ENCODE measurements at places on chromosomes 12 and 14.

GRCh38 chr12:46830731-46831334 lies 5.0 kb upstream of the SLC38A4 start:
- no peak for DNase-seq

- DNase-seq, result no peak
These were observed 226.4 kb downstream of the NAV3 start for GRCh38 chr12:78057075-78057474.

DNA sequence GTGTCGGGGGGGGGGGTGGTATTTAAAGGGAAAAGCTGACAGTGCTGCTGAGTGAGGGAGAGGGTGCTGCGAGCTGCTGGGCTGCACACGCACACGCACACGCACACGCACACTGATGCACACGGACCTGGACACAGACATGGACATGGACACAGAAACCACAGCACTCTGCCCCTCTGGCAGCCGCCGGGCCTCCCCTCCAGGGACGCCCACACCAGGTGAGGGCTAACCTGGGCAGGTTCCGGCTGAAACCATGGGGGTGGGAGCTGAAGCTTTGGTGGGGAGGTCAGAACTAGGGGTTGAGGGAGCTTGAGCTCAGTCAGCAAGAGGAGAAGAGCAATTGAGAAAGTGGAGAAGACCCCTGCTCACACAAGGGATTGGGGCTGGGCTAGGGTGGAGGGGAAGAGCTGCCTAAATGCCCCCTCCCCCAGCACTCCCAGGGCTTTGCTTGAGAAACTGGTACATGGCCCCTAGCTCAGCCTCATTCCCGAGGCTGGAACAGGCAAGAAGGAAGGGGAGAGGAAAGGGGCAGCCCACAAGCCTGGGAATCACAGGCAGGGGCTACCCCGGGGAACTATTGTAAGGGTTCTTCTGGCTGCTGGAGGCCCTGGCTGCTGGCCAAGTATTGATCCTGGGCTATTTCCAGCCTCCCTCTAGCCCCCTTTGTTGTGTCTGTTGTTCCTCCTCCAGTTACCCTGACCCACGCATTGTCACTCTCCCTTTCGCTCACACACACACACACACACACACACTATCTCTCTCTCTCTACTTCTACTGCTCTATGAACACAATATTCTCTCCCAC lies at the start of gene REM2:
REM2 (plus strand) TSS at position 50 of the 804 bp plus-strand sequence; CDS start at position 116, 66 bp downstream.
- DNase-seq, result no peak

- no peak for DNase-seq
These were observed 22.3 kb upstream of the SSPN start for GRCh38 chr12:26172946-26173552.

GRCh38 chr12:96321941-96322340 lies 78.3 kb downstream of the CDK17 start:
- DNase-seq, result no peak

DNA sequence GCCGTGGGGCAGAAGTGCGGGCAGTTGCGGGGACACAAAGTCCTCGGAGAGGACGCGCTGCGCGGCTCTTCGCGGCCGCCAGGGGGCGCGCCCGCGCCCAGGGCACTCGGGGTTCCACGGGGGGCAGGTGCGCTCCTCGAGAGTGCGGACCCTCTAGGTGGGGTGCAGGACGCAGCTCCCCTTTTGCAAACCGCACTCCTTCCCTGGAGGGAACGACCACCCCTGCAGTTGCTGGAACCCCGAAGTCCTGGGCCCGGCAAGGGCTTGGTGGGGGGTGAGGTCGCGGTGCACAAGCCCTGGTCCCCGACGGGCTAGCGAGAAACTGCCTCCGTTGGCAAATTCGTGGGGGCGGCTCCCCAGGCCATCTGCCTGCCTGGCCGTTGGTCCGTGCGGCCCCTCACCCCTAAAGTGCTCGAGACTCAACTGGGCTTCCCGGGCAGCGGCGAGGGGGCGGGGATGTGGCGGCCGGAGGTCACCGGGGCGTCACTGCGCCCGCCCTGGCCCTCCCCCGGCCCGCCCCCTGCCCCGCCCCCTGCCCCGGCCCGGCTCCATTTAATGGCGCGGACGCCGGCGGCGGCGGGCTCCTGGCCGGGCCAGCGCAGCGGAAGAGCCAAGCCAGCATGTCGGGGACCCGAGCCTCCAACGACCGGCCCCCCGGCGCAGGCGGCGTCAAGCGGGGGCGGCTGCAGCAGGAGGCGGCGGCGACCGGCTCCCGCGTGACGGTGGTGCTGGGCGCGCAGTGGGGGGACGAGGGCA lies at the start of gene ADSS1:
ADSS1 (plus strand) TSS at position 579 of the 756 bp plus-strand sequence; CDS start at position 621, 42 bp downstream.
- peak; percentile 23 for DNase-seq

DNA sequence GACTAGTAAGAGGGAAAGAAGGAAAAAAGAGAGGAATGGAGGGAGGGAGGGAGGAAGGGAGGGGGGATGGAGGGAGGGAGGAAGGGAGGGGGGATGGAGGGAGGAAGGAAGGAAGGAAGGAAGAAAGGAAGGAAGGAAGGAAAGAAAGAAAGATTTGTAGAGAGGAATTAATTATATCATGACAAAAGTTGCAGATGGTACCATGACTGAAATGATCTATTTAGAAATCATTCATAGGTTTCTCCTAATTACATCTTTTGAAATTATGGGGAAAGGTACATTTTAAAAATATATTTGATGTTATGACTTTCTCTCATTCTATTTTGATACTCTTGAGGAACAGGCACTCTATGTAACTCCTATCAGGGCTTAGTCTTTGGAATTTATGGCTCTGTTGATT lies 236.2 kb upstream of the BTG1 start:
- DNase-seq, result no peak

GRCh38 chr14:100674428-100674827 lies 52.3 kb upstream of the DLK1 start:
- no peak for DNase-seq

DNA sequence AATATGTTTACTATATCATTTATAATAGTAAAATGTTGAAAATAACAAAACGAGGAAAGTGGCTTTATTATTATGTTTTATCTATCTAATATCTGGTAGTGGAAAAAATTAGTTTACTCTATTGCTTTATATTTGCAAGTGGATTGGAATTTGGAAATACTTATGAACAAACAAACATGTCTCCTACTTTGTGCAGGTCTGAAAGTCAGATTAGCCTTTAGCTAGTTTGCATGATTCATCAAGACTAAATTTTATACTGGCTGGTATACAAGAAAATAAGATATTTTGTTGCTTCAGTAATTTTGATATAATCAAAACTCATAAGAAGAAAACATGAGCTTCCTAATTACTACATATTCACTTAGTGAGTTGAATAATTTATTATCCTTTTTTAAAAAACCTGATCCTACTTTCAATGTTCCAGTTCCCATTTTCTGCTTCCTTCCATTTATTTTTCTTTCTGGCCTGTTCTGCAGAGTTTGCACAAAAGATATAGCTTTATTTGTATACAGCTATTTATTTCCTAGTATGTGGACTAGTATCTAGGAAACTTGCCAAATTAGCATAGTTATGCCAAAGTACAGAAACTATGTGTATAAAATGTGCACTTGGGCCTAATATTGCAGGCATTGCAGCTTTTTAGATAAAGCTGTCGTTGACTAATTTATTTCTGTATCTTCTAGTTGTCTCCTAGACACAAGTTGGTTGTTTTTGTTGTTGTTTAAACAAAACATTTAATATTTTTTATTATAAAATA lies 122.0 kb downstream of the AKAP6 start:
- DNase-seq, result no peak

DNA sequence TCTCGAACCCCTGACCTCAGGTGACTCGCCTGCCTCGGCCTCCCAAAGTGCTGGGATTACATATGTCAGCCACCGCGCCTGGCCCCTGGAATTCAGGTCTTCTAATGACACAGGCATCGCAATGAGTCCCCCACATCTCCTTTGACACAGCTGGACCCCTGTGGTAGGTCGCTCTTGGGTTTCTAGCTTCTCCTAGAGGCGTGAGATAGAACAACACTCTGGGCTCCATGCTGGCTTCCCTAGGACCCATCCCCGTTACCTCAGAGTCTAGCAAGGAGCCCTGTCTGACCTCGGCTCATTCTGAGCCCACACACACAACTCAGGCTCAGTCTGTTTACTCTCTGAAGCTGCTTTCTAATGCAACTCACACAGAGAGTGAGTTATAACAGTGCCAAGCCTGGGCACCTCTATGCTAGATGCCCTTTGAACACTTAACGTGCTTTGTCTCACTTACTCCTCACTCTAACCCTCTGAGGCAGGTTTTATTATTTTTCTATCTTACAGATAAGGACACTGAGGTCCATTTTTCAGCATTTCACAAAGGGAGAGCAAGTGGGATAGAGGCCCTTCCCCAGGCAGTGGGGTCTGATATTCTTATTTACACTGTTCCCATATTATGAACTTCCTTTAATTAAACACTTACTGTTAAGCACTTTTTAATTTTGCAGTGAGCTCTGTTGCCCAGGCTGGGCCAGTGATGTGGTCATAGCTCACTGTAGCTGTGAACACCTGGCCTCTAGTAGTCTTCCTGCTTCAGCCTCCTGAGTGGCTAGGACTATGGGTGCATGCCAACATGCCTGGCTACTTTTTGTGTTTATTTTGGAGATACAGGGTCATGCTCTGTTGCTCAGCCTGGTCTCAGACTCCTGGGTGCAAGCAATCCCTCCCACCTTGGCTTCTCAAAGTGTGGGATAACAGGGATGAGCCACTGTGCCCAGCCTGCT lies 40.6 kb upstream of the RBM19 start:
- no peak for DNase-seq

DNA sequence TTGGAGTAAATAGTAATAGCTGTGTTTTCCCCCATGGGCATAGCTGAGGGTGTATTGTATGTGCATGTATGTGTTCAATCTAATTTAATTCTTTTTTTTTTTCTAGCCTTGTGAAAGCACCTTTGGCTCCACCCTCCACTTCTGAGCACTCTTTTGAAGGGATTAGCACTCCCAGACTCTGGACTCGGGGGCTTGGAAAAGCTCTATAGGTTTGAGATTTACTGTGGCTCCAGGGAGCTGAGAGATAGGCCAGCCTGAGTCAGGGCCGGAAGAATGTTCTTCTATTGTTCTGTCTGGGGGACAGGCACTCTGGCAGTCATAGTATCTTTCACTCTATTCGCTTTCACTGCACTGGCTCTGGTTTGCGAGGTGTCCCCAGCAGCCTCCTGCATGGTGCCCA lies 540.0 kb upstream of the TBX3 start:
- DNase-seq, result no peak
